ENCODE measurements at places on chromosomes 12 and 14. TPM values are rescaled to one million over a fixed set of nuclear protein-coding genes. Genes with fewer than 3 reads are reported as not detected.
A peak's percentile ranks its signal among the peaks of the same experiment; 100 is the strongest.

DNA sequence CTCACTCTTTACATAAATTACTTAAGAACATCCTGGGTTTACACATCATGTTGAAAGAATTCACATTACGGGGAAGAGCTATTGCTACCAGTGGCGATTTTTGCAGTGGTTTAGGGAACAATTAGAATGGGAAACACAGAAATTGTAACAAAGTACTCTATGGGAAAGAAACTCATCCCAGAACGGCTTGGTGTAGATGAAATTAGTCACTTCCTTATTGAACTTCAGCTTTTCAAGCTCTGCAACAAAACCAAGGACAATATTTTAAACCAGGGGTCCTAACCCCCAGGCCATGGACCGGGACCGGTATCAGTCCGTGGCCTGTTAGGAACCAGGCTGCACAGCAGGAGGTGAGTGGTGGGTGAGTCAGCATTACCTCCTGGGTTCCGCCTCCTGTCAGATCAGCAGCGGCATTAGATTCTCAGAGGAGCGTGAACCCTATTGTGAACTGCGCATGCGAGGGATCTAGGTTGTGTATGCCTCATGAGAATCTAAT, 32.3 kb upstream of the FICD start:
- DNase-seq = no peak

GRCh38 chr12:120252071-120252906, 13.2 kb downstream of the PXN start:
- DNase-seq = no peak

GRCh38 chr12:75710361-75711069, 199.1 kb upstream of the KRR1 start:
- DNase-seq = no peak

DNA sequence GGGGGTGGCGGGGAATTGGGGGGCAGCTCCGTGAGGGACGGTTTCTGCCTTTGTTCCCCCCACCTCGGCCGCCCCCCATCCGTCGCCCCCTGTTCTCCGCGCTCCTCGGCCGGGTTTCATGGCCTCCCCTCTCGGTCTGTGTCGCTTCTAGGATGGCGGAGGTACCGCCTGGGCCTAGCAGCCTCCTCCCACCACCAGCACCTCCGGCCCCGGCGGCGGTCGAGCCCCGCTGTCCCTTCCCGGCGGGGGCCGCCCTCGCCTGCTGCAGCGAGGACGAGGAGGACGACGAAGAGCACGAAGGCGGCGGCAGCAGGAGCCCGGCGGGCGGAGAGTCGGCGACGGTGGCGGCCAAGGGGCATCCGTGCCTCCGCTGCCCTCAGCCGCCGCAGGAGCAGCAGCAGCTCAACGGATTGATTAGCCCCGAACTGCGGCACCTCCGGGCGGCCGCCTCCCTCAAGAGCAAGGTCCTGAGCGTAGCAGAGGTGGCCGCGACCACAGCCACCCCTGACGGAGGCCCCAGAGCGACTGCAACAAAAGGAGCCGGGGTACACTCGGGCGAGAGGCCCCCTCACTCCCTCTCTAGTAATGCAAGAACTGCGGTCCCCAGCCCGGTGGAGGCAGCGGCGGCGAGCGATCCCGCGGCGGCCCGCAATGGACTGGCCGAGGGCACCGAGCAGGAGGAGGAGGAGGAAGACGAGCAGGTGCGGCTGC, 575 bp downstream of the NAA30 start:
- DNase-seq = peak; percentile 85

TAS2R9 gene
- total RNA-seq = not detected

PTCSC3 gene
- not detected for total RNA-seq

DNA sequence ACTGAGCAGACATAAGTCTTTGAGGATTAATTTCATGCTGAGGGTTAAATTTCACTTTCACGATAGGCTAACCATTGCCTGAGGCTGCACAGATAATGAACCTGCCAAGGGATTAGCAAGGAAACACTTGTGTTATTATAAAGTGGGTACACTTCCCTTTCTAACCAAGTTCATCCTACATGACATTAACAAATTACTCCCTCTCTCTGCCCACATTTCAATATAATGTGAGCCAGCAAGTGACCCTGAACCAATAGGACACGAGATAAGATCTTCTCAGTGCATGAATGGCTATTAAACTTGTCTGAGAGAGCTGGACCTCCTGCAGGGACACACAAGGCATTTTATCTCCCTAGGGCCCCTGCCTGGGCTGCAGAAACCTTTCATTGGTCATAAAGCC, 173.5 kb downstream of the PAX9 start:
- no peak for DNase-seq
